Left ventricle myocardium inferior (tissue), 1 donor: ENCODE measurements at places on chromosomes 1 and 21.

DNA sequence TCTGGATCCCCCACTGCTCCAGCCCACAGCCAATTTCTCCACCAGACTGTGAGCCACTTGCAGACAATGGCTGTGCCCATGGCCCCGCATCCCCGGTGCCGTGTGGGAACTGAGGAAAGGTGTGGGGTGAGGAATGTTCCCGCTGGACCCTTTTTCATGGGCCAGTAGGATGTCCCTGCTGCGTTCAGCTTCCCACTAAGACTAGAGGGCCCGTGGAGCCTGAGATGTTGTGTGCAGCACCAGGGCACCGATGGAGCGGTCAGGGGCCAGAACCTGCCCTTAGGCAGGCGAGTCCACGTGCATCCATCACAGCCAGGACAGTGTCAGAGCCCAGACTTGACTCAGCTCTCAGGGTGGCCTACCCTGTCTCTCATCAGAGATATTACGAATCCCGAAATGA lies 105.7 kb upstream of the COL6A1 start:
- H3K27ac ChIP-seq = no peak overlapping the region
- peaks cover 56% of the 10 kb centered on the region for H3K27me3 ChIP-seq
- H3K4me1 ChIP-seq = peaks cover 15% of the 10 kb centered on the region
- H3K4me3 ChIP-seq = no peak overlapping the region
- no peaks in the 10 kb centered on the region for H3K36me3 ChIP-seq

DNA sequence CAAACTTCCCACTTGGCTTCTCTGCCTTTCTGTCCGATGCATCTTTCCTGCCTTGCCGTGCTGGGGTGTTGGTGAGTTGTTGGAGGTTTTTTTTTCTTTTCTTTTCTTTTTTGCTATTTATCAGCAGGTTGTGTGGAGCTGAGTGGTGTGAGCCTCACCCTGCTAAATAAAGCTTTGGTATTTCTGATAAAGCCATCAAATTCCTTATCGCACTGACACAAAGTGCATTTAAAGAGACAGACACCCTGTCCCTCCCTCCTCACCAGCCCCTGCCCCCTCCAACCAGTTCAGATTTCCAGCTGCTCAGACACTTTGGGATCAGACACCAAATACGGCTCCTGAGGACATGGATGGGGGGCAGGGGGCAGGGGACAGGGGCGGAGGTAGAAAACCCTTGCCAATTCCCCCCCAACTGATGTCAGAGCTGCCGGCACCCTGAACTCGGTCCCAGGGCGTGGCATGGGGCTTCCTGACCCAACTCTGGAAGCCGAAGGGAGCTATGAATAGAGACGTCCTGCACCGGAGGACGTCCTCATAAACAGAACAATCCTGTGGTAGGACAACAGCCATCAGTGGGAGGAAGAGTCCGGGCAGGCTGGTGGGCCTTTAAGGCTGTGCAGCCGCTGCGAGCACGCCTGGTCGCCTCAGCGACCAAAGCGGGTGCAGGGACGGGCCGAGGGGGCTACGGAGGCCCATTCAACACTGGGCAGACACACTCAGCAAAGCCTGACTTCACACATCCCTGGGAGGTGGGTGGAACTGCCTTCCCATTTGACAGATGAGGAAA lies 79.0 kb downstream of the CASZ1 start:
- H3K4me3 ChIP-seq = peak overlapping the region; percentile 47
- peaks cover 6% of the 10 kb centered on the region for H3K27me3 ChIP-seq
- H3K4me1 ChIP-seq = peaks cover 93% of the 10 kb centered on the region
- no peaks in the 10 kb centered on the region for H3K36me3 ChIP-seq
- peak overlapping the region; percentile 94 for H3K27ac ChIP-seq

- peaks cover 13% of the 10 kb centered on the region for H3K4me1 ChIP-seq
- no peaks in the 10 kb centered on the region for H3K27me3 ChIP-seq
- no peaks in the 10 kb centered on the region for H3K36me3 ChIP-seq
Observed at GRCh38 chr1:211639475-211640300, 35.7 kb downstream of the NEK2 start.

- H3K36me3 ChIP-seq = peaks cover 15% of the 10 kb centered on the region
- peaks cover 100% of the 10 kb centered on the region for H3K4me1 ChIP-seq
- peak overlapping the region; percentile 98 for H3K27ac ChIP-seq
- H3K27me3 ChIP-seq = no peaks in the 10 kb centered on the region
- DNase-seq = no peak
- H3K4me3 ChIP-seq = peak overlapping the region; percentile 25
Observed at GRCh38 chr1:61089338-61089737, 7.0 kb downstream of the NFIA start.

- peak overlapping the region; percentile 59 for H3K27ac ChIP-seq
- peaks cover 13% of the 10 kb centered on the region for H3K27me3 ChIP-seq
- H3K4me1 ChIP-seq = peaks cover 14% of the 10 kb centered on the region
- peak overlapping the region; percentile 1 for H3K4me3 ChIP-seq
- H3K36me3 ChIP-seq = no peaks in the 10 kb centered on the region
- peak; percentile 43 for DNase-seq
Observed at GRCh38 chr1:234772345-234773147, 162.6 kb upstream of the IRF2BP2 start.

GRCh38 chr1:111509997-111510375 lies 6.6 kb upstream of the ADORA3 start:
- H3K4me1 ChIP-seq = peaks cover 78% of the 10 kb centered on the region
- no peaks in the 10 kb centered on the region for H3K27me3 ChIP-seq
- H3K36me3 ChIP-seq = no peaks in the 10 kb centered on the region
- DNase-seq = peak; percentile 72

DNA sequence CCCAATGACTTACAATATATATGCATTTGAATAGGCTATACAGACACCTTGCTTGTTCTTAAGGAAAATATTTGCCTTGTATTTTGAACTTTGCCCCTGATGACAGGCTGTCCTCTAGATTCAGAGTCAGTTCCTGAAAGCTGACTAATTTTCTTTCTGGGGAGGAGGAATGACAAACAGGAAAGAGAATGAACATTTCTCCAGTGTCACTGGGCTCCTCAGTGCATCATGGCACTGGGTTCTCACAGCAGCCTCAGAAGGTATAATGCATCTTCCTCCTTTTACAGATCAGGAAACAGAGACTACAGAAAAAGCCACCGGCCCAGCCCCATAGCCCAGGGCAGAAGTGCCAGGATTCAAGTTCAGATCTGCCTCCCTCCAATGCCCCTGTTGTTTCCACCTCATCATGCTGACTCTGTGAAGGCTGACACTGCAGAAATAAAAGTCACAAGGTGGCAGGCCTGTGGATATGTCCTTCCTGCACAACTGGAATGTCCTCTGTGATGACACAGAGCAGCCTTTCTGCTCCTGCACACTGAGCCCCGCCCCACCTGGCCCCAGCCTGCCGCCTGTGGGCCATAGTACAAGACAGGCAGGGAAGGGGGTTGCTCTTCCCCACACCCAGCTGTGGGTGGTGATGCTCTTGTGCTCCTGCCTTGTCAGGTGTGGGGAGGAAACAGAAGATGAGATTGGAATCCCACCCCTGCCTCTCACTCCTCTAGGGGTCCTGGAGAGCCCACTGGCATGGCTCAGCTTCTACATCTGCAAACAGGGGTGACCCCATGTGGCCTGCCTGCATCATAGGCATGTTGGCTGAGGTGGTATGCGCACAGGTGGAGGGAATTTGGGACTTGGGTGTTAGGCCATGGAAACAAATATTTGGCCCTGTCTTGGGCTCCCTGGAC lies 6.4 kb downstream of the TTC22 start:
- no peak overlapping the region for H3K4me3 ChIP-seq
- no peaks in the 10 kb centered on the region for H3K36me3 ChIP-seq
- no peak for DNase-seq
- H3K27me3 ChIP-seq = peaks cover 57% of the 10 kb centered on the region

GRCh38 chr21:36615274-36615964 lies 83.5 kb upstream of the SIM2 start:
- no peaks in the 10 kb centered on the region for H3K36me3 ChIP-seq
- no peaks in the 10 kb centered on the region for H3K4me1 ChIP-seq
- no peak overlapping the region for H3K27ac ChIP-seq
- H3K4me3 ChIP-seq = no peak overlapping the region
- H3K27me3 ChIP-seq = peaks cover 62% of the 10 kb centered on the region
